CMK (cell line): ENCODE measurements at places on chromosomes 5 and 9.

DNA sequence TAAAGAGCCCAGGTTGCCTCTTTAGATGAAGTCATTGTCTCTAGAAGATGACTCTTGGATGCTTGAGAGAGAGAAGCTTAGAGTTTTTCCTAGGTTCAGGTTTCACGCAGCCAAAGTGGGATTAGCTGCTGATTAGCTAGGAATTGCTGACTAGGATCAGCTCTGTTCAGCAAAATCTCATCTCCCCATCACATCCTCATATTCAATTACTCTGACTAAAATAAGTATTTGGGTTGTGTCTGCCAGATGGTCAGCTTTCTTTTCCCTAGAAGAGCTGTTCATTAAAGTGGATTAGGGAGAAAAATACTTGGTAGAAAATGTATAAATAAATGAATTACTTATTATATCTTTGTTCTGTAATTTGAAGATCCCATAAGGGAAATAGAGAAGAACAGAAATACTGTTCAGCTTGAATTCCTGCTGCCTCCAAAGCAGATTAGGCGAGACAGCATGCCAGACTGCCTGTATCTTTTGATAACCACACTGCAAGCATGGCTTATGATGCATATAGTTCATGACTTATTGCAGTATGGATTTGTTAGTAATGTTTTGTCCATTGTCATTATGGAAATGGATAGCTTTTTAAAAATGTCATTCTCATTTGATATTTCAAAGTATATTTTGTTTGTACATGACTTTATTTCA, 184.8 kb upstream of the CD180 start:
- no peak for DNase-seq

DNA sequence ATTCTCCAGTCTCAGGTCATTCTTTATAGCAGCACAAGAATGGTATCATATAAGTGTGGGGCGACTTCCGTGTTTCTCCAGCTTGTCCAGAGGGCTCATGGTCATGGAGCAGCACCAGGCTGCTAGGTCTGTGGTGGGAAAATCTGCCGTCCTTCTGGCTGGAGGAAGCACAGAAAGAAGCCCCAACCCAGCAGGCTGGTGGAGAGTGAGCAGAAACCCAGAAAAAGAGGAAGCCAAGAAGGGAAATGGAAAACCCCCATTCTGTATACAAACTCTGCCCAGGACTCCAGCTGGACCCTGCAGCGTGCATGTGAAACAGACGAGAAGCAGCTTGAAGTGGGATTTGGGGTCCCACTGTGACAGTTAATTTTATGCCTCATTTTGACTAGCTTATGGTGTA, 34.3 kb upstream of the OLFM1 start:
- no peak for DNase-seq

DNA sequence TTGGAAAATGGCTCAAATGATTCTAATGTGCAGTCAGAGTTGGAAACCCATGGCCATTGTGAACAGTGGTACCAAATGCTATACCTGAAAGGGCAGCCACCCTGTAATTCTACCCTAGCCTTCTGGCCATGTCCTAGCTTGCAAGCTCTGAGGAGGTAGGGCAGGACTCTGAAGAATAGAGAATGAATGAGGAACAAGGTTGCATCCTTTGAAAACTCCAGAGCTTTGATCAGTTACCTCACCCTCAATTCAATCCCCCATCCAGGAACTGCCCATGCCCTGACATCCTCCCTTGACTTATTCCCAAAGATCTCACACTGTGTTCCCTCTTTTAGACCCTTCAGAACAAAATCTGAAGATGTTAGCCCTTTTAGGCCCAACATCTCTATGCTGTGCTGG, 17.8 kb upstream of the ERMP1 start:
- DNase-seq: no peak

- no peak for DNase-seq
Measured at GRCh38 chr9:79489261-79490000, 82.3 kb upstream of the TLE4 start.

DNA sequence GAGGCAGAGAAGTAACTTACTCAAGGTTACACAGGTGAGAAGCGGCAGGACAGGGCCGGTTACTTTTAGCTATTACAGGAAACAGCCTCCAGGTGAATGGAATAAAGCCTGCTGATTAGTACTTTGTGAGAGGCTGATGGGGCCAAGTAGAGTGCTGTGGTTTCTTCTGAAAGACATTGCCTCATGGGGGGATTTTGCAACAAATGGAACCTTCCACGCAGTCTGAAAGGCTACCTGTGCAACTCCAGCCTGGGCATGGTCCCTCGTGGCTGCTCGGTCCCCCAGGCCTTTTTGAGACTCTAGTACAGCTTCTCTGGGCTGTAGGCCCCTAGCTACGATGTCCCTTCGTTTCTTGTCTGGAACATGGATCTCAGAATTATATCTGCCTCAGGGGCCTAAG, 2.0 kb downstream of the TMEM268 start:
- DNase-seq: no peak

DNA sequence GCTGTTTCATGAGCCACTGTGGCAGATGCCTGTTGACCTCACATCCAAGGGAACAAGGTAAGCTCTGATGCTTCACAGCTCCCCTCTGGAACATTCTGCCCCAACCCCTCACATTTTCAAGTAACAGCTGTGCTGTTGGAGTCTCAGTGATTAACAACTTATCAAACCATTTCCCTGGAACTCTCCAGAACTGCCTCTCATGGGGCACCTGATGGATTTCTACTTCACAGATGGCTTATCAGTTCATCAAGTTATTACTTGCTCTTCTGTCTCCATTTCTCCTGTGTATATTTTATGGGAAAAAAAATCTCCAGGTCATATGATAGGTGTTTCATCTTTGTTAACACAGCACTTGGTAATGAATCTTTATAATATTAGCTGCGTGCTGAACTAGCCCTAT, 322.4 kb downstream of the MAN2A1 start:
- no peak for DNase-seq

DNA sequence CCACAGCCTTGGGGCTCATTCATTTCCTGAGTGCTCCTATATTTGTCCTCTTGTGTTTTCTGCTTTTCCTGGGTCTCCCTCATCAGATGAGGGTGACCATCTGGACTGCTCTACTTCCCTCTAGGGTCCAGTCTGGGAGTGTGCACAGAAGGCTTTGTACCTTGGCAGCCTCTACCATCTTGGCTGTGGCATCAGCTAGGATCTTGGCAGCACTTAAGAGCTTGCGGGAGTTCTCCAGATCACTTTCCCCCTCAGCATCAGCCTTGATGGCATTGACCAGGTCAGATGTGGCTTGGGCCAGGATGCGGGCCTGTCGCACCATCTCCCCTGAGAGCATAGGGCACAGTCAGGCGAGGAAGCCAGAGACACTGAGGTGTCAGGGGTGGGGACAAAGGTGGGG, 15.8 kb downstream of the TLN1 start:
- no peak for DNase-seq

- no peak for DNase-seq
Measured at GRCh38 chr5:135039271-135040033, 5.4 kb upstream of the PITX1 start.

DNA sequence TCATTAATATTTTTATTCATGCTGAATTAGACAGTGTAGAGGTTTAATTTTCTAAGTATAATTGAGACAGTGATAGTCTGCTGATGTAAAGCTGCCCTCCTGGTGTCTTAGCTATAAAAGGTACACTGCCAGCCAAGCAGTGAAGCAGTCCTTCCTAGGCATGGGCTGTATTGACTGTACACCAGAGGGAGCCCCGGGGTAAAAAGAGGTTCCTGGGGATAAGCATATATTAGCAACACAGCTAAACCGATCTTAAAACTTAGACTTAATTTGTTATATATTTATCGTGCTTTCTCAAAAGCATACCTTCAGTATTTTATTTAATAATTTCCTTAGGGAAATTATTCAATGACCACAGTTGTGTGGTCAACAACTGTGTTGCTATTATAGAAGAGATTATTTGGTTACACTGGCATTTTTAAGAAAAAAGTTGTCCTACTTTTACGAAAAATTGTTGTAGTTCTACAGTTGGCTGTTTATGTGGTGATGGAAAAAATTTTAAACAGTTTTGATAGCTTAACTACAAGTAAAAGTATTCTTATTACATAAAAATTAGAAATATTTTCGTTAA, 68.8 kb downstream of the ELL2 start:
- peak; percentile 7 for DNase-seq

DNA sequence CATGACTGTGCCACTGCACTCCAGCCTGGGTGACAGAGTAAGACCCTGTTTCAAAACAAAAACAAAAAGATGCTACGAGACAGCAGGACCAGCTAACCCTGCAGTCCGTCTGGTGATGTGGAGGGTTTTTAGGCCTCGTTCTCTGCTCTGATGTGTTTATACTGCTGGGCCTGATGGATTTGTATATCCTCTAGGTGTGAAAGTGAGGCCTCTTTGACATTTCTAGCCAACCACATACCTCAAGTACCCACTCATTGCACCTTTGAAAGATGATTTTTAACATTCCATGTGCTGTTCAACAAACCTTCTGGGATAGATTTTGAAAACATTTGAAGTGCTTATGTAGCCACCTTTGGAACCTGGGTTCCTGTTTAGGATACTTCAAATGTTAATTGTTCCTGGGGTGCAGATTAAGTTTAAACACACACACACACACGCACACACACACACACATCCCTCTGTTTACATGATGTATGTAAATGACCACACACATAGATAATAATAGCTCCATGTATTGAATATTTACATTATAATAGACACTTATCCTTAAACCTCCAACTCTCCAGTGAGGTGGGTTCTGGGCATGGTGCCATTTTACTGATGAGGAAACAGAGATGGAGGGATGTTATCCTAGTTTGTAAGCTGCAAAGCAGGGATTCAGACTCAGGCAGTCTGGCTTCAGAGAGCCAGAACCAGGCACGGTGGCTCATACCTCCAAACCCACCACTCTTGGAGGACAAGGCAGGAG, 48.8 kb upstream of the GOLPH3 start:
- DNase-seq: no peak

DNA sequence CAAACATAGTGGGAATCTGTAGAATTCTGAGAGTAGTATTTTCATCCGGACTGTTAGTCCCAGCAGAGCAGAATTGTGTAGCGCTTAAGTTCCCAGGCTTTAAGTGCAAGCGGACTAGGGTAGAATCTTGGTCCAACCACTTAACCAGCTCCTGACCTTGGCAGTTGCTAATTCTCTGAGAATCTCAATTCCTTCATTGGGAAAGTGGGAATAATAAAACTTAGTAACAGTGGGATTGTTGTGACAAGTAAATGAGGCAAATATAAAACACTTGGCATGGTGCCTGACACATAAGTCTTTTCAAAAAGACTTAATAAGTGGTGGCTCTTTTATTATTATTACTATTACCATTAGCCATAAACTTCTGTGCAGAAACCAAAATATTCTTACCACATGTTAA, 8.4 kb upstream of the SLC1A3 start:
- DNase-seq: no peak

DNA sequence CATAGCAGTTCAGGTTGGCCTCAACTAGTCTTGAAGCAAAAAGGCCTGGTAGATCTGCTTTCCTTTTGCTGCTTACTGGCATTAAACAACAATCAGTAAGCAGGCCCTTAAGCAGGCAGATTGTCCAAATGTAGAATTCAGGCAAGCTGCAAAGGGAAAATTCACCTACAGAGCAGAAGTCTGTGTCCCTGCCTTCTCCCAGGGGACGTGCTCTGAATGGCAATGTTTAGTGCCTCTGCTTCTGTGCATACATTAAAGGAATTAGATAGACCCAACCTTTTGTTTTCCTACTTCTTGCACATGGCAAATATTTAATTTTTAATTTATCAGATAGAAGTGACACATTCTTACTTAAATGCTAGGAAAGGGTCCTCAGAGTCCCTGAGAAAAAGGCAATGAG, 328.8 kb upstream of the PIK3R1 start:
- no peak for DNase-seq

GRCh38 chr9:36080519-36080918, 43.8 kb downstream of the RECK start:
- DNase-seq: no peak

DNA sequence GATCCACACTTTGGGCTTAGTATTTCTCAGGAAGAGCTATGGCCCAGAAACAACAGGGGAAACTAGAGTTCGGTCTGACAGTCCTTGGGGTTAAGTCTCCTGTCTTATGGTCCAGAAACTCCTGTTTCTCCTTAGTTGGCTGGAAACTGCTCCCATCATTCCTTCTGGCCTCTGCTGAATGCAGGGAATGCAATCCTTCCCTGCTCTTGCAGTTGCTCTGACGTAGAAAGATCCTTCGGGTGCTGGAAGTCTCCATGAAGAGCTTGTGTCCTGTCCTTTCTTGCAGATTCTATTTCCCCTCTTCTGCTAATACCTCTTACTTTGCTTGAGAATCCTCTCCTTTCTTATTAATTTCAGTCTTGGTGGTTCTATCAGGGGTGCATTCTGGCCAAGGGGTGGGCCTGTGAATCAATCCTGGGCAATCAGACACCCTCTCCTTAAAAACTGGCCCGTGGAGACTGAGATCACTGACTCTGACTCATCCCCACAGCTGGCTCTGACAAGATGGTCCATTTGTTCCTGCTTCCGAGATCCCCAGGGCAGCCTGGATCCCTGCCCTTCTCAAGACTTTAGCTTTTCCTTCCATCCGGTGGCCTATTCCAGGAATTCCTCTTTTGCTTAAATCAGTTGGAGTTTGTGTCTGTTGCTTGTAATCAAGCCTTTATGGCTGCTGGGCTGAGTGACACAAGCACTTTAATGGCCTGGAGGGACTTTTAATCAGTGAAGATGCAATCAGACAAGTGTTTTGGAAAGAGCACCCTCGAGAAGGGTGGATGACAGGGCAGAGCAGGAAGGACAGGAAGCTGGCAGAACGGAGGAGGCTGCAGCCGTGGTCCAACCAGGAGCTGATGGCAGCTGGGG, 23.7 kb downstream of the PTGS1 start:
- no peak for DNase-seq

- DNase-seq: no peak
Measured at GRCh38 chr9:126240835-126241234, 85.8 kb upstream of the MVB12B start.

- no peak for DNase-seq
Measured at GRCh38 chr9:31185831-31186230, 1198.6 kb upstream of the ACO1 start.
